Heart left ventricle (tissue), 16 donors: ENCODE measurements at places on chromosomes 4 and X. TPM values are rescaled to one million over a fixed set of nuclear protein-coding genes. Genes with fewer than 3 reads are reported as not detected.

DNA sequence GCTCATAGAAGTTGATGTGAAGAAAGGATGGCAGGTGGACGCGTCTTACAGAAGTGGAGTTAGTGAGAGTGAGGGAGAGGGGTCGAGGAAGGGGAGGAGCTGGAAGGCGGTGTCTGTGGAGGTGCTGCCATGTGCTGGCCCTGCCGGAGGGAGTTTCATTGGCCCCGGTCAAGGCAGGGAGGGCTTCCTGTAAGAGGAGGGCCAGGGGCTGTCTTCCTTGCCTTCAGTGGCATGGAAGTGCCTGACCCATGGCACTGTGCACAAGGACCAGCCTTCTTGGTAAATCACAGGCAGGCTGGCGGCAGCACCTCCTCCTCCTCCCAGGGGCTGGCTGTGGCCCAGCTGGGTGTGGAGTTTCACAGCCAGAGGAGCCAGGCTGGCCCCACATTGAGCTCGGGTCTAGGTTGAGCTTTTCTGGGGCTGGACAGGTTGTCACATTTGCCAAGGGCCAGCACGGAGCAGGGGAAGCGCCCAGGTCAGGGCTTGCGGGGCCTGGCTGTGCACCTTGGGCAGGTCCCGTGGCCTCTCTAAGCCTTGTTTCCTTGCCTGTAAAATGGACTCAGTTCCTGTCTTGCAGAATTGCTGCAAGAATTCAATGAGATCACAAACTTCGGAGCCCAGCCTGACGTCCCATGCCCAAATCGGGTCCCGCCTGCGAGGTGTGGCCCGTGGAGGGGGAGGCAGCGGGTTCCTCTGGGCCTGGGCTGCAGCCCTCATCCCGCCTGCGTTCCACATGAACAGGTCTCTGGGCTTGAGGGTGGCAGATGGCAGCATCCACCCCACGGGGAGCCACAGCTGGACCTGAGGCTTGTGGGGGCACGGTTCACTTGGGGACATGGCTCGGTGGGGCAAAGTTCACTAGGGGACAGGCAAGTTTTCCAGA lies 7.0 kb downstream of the HTRA3 start:
- peak; percentile 60 for DNase-seq

DNA sequence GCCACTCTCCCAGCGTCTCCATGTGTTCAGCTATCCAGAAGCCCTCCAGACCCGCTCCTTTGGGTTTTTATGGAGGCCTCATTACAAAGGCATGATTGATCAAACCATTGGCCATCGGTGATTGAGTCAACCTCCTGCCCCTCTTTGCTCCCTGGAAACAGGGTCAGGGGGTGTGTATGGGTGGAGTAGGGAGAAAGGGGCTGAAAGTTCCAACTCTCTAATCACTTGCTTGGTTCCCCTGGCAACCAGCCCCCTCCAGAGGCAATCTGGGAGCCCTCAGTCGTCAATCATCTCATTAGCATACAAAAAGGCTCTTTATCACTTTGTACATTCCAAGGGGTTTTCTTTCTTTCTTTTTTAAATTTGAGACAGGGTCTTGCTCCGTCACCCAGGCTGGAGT lies 2.3 kb downstream of the TRIM2 start:
- no peak for DNase-seq

GRCh38 chr4:74197080-74197479 lies 39.2 kb downstream of the MTHFD2L start:
- no peak for DNase-seq

- no peak for DNase-seq
These were observed 20.8 kb downstream of the USO1 start for GRCh38 chr4:75745161-75745560.

DNA sequence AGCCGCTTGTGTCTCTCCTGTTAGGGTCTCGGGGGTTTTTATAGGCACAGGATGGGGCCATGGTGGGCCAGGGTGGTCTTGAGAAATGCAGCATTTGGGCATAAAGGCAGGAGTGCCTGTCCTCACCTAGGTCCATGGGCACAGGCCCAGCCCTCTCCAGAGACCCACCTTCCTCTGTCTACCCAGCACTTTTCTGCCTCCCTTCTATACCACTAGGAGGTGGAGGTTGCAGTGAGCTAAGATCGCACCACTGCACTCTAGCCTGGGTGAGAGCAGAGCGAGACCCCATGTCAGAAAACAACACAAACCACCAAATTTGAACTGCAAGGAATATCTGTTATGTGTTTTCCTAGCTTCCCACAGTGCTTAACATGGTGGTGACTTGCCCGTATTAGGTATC lies 38.0 kb downstream of the MOB1B start:
- DNase-seq = no peak

DNA sequence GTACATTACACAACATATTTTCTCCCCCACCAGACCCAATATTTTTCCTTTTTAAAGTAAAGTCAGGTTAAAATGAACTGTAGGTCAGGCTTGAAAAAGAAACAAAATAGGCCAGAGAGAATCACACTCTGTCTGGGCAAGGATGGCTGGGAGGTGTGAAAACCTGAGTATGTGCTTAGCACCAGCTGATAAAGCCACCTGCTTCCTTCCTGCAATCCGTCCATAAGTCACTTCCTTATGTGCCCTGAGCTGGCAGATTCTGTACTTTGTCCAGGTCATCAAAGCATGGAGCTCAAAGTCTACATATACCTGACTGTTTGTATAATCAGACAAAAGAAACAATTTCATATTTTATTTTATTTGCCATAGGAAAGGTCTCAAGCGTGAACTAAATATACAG lies 37.7 kb downstream of the ANTXR2 start:
- DNase-seq = no peak

DNA sequence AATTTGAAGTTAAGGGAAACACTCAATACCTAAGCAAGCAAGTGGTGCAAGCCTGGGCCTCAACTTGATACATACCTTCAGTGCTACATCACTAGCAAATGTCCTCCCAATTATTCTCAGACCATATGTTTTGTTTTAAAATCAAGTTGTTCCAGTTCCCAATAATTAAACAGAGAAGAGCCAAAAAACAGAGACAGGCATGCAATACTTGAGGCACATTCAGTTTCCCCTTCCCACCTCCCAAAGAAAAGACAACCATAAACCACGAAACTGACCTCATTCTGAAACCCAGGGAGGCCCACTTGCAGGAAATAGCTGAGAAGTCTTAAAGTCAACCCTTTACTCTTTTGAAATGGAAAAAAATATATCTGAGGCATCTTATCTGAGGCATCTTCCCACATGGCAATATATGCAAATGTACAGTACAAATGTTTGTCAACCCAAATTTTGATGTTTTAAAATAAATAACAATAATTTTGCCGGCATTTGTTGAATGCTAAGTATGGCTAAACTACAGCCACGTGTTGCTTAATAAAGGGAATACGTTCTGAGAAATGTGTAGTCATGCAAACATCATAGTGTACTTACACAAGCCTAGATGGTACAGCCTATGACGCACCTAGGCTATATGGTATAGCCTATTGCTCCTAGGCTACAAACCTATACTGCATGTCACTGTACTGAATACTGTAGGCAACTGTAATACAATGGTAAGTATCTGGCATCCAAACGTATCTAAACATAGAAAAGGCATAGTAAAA lies 147.5 kb downstream of the TSPAN5 start:
- DNase-seq = no peak

DNA sequence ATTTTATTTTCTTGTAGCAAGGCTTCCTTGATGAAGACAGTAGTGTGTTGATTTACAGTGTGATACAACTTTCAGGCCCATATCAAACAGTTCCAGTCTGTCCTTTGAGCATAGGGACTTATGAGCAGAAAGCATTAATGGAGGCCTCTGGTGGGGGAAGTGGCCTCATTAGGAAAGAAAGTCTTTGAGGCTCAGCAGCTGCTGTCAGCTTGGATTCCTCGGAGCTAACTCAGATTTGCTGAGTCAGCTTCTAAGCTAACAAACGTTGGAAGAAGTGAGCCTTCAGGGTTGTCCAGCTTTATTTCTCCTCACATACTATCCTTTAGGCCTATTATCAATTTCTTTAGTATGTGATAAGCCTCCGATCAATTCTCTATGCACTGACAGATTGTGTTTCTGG lies 15.8 kb upstream of the SFRP2 start:
- no peak for DNase-seq

- no peak for DNase-seq
These were observed 29.4 kb upstream of the KIAA0232 start for GRCh38 chr4:6753103-6753560.

- no peak for DNase-seq
These were observed 53.0 kb upstream of the SOD3 start for GRCh38 chr4:24742335-24742734.

- no peak for DNase-seq
These were observed 115.2 kb downstream of the FAM53A start for GRCh38 chr4:1568855-1569460.

GRCh38 chr4:67550451-67550850 lies 5.1 kb upstream of the CENPC start:
- DNase-seq = no peak

The NPY1R gene
- polyA plus RNA-seq = 0.39 TPM

The UCP1 gene
- polyA plus RNA-seq = 0.14 TPM

The BGN gene
- polyA plus RNA-seq = 86.3 TPM

The SMIM31 gene
- not detected for polyA plus RNA-seq

The ARR3 gene
- polyA plus RNA-seq = not detected

The BANK1 gene
- 0.08 TPM for polyA plus RNA-seq

The H2BW2 gene
- polyA plus RNA-seq = not detected

The TMPRSS11B gene
- polyA plus RNA-seq = 0.06 TPM

The P2RY10 gene
- not detected for polyA plus RNA-seq
